ENCODE measurements at places on chromosomes 5 and 9.

DNA sequence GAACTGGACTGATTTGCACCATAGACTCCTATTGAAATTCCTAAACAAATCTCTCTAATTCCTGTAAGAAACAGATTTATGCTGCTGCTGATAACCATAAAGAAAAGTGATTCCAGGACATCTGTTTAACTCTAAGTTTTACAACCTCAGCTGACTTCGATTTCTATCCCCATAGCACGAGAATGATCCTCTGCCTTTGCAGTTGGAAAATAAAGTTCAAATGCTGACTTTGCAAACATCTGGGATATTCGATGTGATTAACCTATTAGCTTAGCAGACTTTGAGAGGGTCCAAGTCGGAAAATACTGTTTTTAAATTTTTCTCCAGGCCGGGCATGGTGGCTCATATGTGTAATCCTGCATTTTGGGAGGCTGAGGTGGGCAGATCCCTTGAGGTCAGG lies 247.3 kb downstream of the PSAT1 start:
- no peak for DNase-seq

DNA sequence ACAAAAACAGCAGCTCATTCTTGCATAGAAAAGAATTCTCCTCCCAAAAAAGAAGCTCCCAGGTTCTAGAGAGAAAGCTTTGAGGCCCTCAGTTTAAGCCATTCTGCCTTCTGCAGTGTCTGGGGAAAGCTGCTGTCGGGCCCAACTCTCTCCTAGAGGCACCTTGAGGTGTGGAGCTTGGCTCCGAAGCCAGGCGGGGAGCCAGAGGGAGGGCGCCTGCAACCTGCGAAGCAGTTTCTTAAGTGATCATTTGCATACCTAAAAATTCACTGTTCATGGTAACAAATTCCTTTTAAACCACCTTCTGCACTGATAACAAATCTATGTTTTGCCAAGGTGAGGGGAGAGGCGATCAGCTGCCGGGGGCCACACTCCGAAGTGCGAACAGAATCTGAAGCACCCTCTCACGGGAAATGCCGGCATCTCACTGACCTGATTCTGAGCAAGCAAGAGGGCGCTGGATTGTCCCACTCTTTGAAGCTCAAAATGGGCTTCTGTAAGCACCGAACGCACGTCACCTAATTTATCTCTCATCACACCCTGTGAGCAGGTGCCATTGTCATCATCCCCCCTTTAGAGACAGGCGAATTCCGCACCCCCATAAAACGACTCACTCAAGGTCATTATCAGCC lies 86.1 kb downstream of the GTF3C4 start:
- DNase-seq: no peak

GRCh38 chr9:117682955-117683710 lies 21.1 kb upstream of the TLR4 start:
- no peak for DNase-seq

DNA sequence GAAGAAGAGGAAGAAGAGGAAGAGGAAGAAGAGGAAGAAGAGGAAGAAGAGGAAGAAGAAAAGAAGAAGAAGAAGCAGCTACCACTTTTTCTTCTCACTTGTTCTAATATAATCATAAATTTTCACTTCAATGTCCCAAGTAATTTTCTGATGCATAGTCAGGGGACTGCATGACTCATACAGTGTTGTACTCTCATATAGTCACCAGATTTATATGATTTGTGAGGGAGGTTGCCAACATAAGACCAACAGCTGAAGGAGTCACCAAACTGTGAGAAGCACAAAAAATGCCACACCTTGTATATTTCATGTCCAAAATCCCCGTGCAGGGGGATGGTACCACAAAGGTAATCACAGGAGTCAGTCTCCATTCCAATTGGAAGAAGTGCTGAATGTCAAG lies 32.7 kb upstream of the DMRTA1 start:
- no peak for DNase-seq

DNA sequence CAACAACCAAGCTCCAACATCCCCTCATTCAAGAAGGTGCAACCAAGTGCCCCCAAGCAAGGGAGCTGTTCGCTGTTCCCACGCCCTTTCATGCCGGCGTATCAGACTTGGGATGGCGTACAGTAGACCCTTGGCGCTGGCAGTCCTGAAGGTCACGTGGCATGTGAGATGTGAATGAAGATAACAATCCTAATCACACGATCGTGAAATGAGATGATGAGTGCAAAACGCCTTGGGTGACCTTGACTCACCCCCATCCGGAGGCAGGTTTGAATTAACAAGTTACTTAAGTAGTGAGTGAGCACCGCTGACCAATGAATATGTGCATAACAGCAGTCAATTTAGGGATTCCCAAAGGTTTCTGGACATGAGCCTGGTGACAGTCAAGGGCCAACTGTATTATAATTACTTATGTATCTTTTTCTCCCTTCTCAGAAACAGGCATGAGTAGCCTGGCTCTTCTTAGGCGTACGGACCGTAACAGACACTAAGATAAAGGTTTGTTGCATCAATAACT lies 150.2 kb downstream of the TTLL11 start:
- DNase-seq: no peak

GRCh38 chr5:10489810-10490426 lies 48.2 kb downstream of the ROPN1L start:
- no peak for DNase-seq

- DNase-seq: no peak
These were observed 53.1 kb upstream of the IER5L start for GRCh38 chr9:129231022-129231739.

GRCh38 chr9:120539951-120540350 lies 40.0 kb downstream of the CDK5RAP2 start:
- no peak for DNase-seq

- DNase-seq: no peak
These were observed 7.3 kb downstream of the PPP3R2 start for GRCh38 chr9:101587332-101588043.

- no peak for DNase-seq
These were observed 900.0 kb upstream of the CDH10 start for GRCh38 chr5:25544652-25545249.

DNA sequence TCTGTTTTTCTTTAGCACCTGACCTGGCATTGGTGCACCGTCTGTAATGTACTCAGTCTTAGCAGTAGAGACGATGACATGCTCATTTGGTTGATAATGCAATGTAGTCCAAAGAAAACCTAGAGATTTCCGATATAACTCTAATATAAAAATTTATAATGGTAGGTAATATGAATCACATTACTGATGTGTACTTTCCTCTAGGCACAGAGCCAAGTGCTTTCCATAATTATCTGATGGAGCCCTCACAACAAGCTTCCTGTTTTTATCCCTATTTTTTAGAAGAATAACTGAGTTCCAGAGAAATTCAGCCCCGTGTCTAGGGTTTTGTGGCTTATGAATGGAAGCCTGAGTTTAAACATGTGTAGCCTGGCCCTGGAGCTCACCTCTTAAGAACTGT lies 53.7 kb downstream of the KDM4C start:
- no peak for DNase-seq

DNA sequence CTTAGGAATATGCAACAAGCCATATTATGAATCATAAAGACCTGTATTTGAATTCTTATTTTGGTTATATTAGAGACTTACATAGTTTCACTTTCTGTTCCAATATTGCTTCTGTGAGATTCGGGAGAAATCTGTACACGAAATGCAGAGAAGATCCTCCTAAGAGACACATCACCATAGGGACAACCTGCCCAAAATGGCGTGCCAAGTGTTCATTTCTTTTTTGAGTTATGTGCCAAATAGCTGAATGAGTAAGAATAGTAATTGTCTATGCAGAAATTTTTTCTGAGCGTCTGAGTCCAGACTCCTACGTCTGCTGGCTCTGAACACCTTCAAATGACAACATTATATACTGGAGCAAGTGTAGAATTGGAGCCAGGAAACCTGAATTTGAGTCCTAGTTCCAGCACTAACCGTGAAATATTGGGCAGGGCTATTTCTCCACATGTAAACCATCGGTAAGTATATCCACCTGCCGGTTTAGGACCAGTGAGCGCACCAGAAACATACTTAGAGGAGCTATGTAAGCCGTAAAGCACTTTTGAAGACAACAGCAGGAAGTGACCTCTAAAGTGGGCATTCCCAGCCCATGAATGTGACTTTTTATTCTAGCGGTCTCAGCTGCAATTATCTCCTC lies 163.9 kb upstream of the DMRT1 start:
- DNase-seq: no peak

DNA sequence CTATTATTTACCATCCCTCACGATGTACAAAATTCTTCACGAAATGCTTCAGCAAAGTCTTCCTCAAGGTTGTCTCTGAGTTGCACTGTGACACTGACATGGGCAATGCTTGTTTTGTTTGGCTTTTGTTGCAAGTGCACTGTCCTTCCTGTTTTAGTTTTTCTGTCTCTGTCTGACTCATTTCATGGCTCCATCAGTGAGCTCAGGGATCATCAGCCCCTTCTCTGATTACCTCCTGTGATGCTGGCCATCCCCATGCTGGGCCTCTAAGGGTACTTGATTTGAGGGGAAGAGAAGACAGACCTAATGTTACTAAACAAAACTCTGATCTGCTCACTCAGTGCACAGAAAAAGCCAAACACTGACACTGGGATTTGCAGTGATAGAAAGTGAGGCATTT lies 37.6 kb upstream of the STX17 start:
- no peak for DNase-seq

DNA sequence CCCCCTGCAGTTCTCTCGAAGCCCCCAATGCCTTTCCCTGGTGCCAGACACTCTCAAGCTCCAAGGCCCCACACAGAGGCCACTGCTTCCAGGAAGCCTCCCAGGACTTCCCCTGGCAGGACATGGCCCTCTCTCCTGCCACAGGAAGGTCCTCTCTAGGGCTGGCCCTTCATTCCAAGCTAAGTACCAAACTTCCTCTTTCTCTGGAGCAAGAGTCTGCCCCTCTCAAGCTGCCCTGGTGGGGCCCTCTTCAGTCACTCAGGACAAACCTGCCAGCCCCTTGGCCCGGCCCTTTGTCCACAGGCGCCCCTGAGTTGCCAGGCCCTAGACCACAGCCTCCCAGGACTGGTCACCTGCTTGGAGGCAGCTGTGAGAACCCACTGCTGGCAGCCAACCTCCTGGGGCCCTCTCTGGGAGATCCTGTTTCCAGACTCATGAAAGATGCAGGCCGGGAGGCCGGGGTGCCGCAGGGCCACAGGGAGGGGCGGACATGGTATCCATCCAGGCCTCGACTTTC lies 6.6 kb downstream of the NINJ1 start:
- no peak for DNase-seq

GRCh38 chr9:35112257-35113020 lies 3.2 kb downstream of the ATOSB start:
- peak; percentile 57 for DNase-seq

GRCh38 chr9:35385042-35385441 lies 104.9 kb upstream of the RUSC2 start:
- DNase-seq: no peak

GRCh38 chr5:107329850-107330249 lies 340.9 kb downstream of the EFNA5 start:
- no peak for DNase-seq

DNA sequence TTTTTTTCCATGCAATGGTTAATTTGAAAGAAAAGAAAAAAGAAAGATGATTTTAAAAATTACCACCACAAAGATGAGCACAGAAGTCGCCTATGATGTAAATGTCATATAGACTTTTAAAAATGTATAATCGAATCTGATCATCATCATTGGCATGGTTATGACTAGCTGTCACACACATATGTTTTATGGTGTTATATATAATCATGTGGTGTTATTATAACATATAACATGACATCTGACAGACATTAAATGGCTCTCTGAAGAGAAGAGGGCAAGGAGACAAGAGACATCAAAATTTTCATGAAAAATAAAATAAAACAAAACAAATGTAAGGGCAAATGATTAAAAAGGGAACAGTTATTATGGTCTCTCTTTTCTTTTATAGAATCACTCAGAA lies 217.5 kb downstream of the TMEM161B start:
- no peak for DNase-seq

DNA sequence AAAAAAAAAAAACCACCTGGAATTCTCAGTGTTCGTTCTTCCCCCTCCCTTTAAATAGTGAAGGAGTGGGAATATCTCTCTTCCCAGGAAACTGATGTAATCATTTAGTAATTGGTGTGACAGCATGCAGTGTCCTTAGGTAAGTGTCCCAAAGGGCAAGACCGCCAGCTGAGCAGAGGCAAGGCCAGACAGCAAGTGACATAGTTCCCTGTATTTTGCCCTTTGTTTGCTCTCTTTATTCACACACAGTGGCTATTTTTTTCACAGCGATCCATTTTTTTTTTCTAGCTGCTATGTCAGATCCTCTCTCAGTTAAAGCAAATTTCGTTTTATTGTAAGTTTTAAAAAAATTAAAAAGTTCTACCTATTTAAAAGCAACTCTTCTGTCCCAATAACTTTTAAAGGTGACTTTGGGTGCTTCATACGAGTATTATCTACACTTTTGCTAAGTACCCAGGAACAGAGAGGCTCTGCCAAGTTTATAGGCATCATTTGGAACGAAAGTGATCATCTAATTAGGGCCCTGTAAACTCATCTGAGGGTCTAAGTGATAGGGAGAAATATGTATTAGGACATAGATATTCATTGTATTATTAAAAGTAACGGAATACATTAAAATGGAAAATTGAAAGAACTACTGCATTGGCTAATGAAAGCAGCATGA lies 98.2 kb upstream of the ALDH1A1 start:
- DNase-seq: no peak

GRCh38 chr9:130200038-130200849 lies 28.0 kb downstream of the NCS1 start:
- no peak for DNase-seq

- no peak for DNase-seq
These were observed 171.4 kb downstream of the TLE1 start for GRCh38 chr9:81517954-81518353.
